ENCODE measurements at places on chromosomes 13 and 19.

DNA sequence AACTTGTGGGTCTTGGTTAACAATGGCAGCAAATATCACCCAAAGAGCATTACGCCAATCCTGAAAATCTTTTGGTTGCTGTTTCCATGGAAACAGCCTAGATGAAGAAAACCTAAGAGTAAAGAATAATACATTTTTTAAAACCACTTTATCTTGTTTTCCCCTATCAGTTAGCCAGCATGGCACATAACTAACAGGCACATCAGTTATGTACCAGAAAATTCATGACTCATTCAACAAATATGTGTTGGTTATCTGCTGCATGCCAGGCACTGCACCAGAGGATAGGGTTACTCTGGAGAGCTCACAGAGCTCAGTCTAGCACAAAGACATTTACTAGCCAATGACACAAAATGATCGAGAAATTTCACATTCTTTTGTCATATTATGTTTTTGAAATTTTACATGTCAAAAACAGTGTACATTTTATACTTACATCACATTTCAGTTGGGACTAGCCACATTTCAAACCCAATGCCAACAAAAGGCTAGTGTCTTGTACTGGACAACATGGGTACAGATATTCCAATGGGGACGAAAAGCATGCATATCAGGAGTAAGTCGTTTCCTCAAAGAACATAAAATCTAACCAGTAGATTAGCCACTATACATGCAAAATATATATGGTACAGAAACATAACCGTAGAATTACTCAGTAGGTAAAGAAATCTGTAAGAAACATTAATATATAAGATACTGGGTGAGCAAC lies 20.3 kb downstream of the LNX2 start:
- H3K4me1 ChIP-seq: peaks cover 5% of the 10 kb centered on the region
- H3K27ac ChIP-seq: no peak overlapping the region
- H3K36me3 ChIP-seq: peaks cover 5% of the 10 kb centered on the region
- DNase-seq: no peak
- H3K4me3 ChIP-seq: no peak overlapping the region

GRCh38 chr19:55641426-55642152 lies 787 bp downstream of the ZNF580 start:
- peaks cover 59% of the 10 kb centered on the region for H3K4me1 ChIP-seq
- H3K4me3 ChIP-seq: peak overlapping the region; percentile 93
- peaks cover 33% of the 10 kb centered on the region for H3K36me3 ChIP-seq
- no peaks in the 10 kb centered on the region for H3K27me3 ChIP-seq
- H3K27ac ChIP-seq: peak overlapping the region; percentile 95
- DNase-seq: peak; percentile 27

DNA sequence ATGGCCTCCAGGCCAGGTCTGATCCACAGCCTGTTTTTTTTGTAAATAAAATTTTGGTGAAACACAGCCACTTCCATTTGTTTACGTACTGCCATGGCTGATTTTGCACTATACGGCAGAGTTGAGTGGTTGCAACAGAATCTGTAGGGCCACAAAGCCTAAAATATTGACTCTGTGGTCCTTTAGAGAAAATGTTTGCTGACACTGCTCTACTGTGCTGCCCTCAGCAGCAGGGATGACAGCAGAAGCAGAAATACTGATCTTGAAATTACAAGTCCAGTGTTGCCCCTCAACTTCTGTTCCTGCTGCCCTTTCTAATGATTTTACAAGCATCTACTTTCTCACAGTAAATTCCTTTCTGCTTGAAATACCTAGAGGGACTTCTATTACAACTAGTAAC lies 245.2 kb downstream of the RGCC start:
- H3K27me3 ChIP-seq: no peaks in the 10 kb centered on the region
- no peak for DNase-seq
- H3K36me3 ChIP-seq: no peaks in the 10 kb centered on the region
- H3K27ac ChIP-seq: no peak overlapping the region
- no peaks in the 10 kb centered on the region for H3K4me1 ChIP-seq

GRCh38 chr13:79423801-79424642 lies 18.0 kb upstream of the RBM26 start:
- H3K27me3 ChIP-seq: no peaks in the 10 kb centered on the region
- DNase-seq: peak; percentile 29
- no peaks in the 10 kb centered on the region for H3K36me3 ChIP-seq
- peaks cover 2% of the 10 kb centered on the region for H3K4me1 ChIP-seq
- no peak overlapping the region for H3K4me3 ChIP-seq

DNA sequence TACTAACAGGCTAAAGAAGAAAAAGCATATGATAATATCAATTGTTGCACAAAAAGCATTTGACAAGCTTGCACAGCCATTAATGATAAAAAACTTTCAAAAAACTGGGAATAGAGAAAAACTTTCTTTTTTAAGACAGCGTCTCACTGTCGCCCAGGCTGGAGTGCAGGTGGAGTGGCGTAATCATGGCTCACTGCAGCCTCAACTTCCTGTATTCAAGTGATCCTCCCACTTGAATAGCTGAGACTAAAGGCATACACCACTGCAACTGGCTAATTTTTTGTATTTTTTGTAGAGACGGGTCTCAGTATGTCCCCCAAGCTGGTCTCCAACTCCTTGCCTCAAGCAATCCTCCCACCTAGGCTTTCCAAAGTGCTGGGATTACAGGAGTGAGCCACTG lies 382.8 kb downstream of the TSHZ3 start:
- no peaks in the 10 kb centered on the region for H3K4me1 ChIP-seq
- no peak for DNase-seq
- H3K4me3 ChIP-seq: no peak overlapping the region
- H3K36me3 ChIP-seq: no peaks in the 10 kb centered on the region
- H3K27me3 ChIP-seq: no peaks in the 10 kb centered on the region
- H3K27ac ChIP-seq: no peak overlapping the region

DNA sequence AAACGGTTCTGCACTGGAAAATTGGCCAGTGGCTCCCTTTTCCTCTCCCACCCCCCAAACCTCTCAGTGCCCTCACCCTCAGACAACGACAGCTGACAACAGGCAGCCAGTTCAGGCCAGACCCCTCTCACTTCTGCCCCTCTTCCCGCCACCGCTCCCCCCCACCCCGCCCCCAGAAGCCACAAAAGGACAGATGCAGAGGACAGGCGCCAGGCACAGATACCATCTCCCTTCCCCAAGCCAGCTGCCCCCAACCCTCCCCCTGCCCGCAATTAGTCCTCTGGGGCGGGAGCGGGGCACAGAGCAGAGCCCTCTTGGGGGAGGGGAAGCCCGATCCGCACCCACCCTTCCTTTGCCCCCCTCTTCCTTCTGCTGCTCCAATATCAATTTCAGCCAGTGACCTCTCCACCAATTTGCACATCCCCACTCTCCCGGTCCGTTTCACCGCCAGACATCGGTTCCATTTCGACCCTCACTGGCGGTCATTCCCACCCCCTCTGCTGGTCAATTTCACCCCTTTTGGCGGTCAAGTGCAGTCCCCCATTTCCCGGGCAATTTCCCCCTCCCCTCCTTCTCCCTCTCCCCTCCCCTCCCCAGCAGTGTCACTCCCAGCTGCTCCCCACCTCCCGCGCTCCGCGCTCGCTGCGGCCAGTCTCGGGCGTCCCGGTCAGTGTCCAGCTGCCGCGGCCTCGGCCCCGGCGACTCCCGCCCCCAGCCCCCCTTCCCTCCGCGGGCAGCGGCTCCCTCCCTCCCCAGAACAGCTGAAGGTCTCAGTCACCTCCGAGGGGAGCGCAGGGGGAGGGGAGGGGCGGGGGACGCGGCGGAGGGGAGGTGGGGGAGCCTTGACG lies at the start of gene SHD:
Gene SHD (plus strand): TSS at position 848 of the 848 bp plus-strand sequence. CDS start 798 bp downstream, outside the sequence.
- DNase-seq: no peak
- H3K27ac ChIP-seq: no peak within 1 kb of the TSS
- peaks cover 2% of the 10 kb centered on the region for H3K4me1 ChIP-seq
- peaks cover 27% of the 10 kb centered on the region for H3K27me3 ChIP-seq
- no peaks in the 10 kb centered on the region for H3K36me3 ChIP-seq
- H3K4me3 ChIP-seq: no peak within 1 kb of the TSS

DNA sequence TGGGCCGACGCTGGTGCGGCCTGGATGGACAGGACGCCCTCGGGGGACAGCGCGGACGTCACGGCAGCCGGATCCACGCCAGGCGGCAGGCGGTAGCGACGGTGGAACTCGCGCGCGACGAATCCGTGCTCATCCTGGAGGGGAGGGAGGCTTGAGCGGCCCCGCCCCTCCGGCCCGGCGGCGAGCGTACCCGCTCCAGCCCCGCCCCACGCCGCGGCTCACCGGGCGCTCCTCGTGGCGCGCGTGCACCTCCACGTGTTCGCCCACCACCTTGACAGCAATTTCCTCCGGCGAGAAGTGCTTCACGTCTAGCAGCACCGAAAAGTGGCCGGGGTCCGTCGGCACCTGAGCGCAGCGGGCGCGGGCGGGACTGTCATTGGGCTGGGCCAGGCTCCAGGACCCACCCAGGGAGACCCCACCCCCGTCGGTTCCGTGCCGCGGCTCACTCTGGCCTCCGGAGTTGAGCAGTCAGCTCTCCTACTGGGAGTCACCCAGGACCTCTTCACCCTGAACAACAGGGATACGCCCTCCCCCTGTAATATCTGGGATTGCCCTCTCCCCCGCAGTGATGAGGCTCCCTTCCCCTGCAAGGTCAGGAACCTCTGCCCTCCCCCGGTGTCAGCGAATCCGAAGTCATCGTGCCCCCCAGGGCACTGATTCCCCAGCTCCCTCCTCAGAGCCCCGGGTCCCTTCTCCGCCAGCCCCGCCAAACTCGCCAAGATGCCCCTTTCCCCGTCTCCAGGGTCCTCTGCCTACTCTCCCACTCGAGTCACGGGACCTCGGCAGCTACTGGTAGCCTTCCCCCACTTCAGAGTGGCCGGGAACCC lies 1.1 kb downstream of the HSPB6 start:
- H3K27me3 ChIP-seq: no peaks in the 10 kb centered on the region
- H3K4me1 ChIP-seq: peaks cover 37% of the 10 kb centered on the region
- H3K36me3 ChIP-seq: peaks cover 29% of the 10 kb centered on the region
- peak; percentile 46 for DNase-seq
- peak overlapping the region; percentile 52 for H3K4me3 ChIP-seq

DNA sequence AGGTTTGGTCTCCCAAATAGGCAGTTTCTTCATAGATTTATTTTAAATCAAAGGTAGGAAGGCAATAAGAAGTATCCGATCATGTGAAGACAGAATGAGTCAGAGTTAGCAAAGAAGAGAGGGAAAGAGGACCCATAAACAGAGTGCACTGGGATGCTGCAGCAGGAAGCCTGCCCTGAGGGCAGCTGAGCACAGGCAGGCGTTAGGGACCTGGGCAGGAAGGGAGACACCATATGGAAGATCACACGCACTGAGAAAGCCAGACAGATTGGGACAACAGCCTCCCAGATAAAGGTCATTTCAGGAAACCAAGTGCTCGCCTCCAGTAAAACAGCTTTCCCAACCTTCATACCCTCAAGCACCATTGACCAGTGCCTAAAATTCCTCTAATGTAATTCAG lies 598.0 kb downstream of the EFNB2 start:
- H3K36me3 ChIP-seq: no peaks in the 10 kb centered on the region
- H3K4me1 ChIP-seq: no peaks in the 10 kb centered on the region

GRCh38 chr13:20241593-20241992 lies 9.5 kb upstream of the GJB6 start:
- H3K36me3 ChIP-seq: no peaks in the 10 kb centered on the region
- H3K27me3 ChIP-seq: peaks cover 6% of the 10 kb centered on the region
- no peak for DNase-seq
- H3K4me3 ChIP-seq: no peak overlapping the region
- peaks cover 3% of the 10 kb centered on the region for H3K4me1 ChIP-seq

DNA sequence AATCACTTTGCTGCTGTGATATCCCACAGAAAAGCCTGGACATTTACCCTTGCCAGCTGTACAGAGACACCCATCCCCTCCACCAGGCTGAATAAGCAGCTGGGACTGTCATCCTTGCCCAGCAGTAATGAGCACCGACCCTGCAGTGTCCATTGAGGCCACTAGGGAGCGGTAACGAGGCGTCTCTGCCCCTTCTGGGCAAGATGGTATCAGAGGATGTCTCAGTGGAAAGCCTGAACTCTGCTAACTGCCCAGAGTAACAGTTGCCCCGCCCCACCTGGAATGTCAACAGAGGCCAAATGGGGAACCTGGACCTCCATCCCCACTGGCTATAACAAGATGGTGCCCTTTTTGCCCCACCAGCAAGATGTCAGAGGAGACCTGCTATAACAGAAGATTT lies 22.8 kb upstream of the CEACAM20 start:
- H3K4me3 ChIP-seq: no peak overlapping the region
- H3K4me1 ChIP-seq: no peaks in the 10 kb centered on the region
- DNase-seq: peak; percentile 26

DNA sequence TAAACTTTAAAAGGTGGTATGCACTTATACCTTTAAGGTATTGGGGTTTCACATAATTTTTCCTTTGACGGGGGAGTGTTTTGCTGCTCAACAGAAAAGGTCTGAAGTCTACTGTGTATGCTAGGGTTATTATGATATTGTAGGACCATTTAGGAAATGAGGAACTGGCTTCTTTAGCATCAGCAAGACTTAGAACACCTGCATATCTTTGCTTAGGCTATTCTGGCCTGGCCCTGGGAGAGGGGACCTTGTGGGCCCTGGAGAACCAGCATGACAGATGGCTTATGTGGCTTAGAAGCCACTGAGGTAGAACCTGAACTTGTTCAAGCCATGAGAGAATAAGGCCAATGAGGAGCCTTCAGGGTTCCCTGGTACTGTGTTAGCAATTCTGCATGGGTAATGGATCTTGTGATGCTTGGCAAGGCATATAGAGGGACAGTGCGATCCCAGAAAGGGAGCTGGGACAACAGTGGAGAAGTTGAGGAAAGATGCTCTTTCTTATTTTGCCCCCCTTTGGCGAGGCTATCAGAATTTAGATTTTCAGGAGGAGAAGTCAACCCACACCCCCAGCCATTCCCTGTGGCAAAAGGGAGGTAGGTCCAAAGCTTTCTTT lies 4.3 kb downstream of the RGCC start:
- peaks cover 4% of the 10 kb centered on the region for H3K27me3 ChIP-seq
- peaks cover 79% of the 10 kb centered on the region for H3K4me1 ChIP-seq
- H3K4me3 ChIP-seq: peak overlapping the region; percentile 21
- H3K36me3 ChIP-seq: peaks cover 55% of the 10 kb centered on the region

GRCh38 chr19:14495672-14496028 lies 277 bp downstream of the GIPC1 start:
- peak overlapping the region; percentile 83 for H3K4me3 ChIP-seq
- no peaks in the 10 kb centered on the region for H3K27me3 ChIP-seq
- H3K4me1 ChIP-seq: peaks cover 27% of the 10 kb centered on the region
- peak overlapping the region; percentile 85 for H3K27ac ChIP-seq

DNA sequence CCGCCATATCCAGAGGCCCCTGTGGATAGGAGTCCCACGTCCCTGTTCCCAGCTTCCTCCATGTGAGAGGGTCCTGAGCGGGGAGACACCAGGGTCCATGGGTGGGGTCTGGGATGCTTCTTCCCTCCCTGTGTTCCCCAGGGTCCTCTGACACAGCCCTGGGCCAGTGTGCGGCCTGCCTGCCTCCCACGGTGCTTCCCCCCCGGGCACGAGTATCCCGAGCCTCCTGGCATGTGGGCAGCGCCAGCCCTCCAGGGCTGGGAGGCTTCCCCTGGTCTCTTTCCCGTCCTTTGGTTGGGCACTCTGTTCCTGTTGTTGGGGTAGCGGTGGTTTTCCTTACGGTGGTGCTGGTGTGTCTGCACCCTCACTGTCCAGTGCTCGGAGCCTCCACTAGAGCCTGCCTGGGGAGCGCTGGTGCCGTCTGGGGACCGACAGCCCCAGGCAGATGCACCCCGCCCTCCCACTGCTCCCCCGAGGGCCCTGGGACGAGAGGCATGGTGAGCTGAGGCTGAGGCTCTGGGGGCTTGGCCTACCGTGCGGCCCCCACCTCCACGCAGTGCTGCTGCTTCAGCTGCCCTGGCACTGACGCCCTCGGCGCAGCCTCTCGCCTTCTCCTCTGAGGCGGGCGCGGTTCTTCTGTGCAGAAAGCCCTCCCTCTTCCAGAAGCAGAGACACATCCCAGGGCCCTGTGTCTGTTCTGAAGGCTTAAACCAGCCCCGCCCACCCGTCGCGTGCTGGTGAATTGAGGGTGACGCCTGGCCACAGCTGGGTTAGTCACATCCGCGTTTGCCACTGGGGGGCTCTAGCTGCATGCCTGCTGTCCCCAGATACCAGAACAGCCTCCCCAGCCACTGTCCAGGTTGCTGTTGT lies 27.9 kb downstream of the PLEKHJ1 start:
- DNase-seq: peak; percentile 15
- H3K27ac ChIP-seq: no peak overlapping the region
- no peaks in the 10 kb centered on the region for H3K4me1 ChIP-seq
- H3K27me3 ChIP-seq: no peaks in the 10 kb centered on the region
